ENCODE measurements at places on chromosomes 7 and 10.

GRCh38 chr7:41185851-41186250 lies 517.0 kb downstream of the INHBA start:
- DNase-seq, result no peak

DNA sequence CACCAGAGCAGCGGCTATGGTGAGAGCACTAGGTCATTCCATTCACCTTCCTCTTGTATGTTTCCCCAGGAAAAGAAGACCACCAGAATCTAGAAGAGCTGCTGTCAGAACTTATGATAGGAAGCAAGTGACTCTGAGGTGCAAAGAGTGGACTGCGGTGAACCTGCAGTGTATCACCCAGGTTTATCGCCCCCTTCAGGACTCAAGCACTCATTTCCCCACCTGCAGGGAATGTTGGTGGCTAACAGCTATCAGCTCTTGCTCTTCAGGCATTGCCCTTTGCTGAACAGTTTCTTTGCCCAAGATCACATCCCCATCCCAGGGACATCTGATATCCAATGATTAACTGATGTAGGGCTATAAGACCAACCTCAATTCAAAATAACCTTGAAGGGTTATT lies 66.3 kb upstream of the IL6 start:
- DNase-seq, result no peak

GRCh38 chr7:36605261-36606051 lies 118.8 kb downstream of the AOAH start:
- no peak for DNase-seq

DNA sequence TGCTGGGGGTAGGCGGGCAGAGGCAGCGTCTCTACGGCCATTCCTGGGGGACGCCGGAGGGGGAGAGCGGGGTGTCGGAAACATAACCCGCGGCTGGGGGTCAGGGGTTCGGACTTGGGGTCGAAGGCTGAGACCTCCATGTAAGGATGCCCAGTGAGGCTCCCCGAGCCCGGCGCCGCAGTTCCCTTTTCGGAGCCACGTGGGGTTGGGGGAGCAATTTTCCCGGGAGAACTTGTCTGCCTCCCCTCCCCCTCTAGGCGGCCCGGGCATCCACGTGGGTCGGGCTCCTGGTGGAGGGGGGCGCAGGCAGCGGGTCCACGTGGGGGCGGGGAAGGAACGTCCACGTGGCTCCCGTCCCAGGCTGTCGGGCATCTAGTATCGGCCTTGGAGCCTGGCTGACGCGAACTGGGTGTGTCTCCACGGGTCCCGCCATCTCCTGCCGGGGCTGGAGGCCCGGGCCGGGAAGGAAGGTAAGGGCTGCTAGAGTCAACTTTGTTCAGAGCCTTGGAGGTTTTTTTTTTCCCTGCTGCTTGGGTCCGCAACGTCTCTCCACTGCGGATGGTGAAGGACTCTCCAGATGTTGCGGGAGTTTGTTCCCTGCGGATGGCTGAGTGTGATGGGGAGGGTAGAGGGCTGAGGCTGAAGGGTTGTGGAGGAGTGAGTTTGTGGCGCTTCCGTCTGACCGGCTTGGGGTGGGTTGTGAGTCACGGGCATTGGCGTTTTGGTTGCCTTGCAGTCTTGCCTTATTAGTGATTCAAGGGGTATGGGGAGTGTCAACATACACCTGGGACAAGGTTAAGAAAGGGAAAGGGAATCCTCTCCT lies 744 bp downstream of the PPRC1 start:
- DNase-seq, result no peak

DNA sequence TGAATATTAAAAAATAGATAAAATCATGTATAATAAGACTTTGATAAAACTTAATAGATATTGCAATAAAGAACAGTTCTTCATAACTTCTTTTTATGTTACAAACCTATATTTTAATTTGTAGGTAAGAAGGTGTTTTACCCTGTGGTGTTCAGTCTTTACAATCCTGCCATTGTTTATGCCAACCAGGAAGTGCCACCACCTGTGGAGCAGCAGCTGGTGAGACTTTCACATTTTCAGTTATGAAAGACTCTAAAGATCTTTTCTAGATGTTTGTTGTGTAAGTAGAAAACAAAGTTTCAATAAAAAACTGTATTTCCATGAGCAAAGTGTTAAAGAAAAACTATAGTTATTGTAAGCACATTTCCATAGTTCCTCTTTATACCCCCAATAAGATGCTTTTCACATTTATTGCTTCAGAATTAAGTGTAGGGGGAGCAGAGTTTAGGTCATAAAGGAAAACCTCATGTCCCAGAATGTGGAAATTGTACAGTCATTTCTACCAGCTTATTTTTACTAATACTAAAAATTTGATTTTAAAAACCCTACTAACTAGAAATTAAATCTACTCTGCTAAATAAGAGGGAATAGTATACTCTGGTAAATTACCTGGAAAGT lies 28.7 kb downstream of the CSGALNACT2 start:
- no peak for DNase-seq

- DNase-seq, result no peak
Measured at GRCh38 chr7:75928568-75928914, 13.6 kb downstream of the POR start.

DNA sequence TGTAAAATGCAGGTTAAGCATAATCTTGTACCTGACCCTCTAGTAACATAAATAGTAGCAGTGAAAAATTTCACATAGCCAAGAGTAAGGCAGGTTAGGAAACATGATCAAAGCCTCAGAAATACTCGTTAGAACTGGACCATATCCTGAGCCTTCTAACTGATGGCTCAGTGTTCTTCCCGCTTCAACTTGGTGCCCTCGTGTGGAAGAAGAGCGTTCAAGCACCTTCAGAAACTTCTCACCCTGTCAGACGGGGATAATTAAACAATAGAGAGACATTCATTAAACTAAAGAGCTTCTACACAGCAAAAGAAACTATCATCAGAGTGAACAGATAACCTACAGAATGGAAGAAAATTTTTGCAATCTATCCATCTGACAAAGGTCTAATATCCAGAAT lies 124.5 kb downstream of the MYOF start:
- DNase-seq, result no peak

DNA sequence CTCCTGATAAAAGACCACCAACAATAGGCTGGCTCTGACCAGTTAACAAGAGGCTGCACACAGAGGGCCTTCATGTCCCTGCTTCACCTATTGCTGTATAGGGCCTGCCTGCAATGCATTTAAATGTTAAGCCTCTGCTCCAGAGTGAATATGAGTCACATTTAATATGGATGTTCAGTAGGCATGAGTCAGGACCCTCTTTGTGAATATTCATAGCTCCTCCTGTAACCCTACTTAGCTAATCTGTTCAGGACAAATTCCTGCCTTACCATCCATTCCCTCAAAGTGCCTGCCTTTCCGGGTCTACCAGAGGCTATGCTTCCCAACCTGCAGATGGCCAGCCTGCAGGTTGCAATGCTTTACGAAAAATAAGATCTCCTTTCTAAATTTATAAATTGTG lies 32.5 kb downstream of the ARHGAP22 start:
- DNase-seq, result no peak

DNA sequence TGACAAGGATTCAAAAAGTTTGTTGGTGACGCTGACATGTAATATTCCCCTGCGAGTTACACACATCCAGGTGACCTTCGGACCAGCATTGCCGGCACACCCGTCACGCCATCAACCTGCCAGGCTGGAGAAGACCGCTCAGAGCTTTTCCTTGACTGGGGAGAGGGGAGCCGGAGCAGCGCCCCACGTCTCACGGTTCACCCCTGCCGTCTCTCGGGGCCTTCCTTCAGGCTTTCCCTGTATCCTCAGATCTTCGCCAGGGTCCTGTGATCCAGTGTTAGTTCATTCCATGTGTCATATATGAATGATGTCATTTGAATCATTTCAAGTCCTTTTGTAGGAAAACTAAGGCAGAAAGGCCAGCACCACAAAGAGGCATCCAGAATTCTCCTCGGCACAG lies 127.8 kb downstream of the MGMT start:
- DNase-seq, result no peak

DNA sequence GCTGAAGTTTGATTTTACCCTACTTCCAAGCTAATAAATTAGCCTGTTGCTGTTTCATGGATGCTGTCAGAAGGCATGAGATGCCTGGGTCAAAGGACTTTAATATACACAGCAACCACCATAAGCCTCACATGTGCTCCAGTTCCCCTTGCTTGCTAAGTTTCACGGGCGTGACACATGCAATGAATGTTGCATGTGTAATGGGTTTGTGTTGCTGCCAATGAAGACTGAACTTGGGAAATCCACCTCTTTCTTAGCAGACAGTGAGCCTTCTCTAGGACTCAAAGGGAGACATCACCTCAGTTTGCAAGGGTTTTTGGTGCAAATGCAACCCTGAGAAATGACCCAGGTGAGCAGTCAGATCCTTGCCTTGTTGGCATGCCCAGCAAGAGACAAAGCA lies 505.5 kb upstream of the PODXL start:
- DNase-seq, result no peak

GRCh38 chr7:2613098-2613930 lies 18.5 kb upstream of the TTYH3 start:
- DNase-seq, result no peak

- DNase-seq, result no peak
Measured at GRCh38 chr7:92841192-92841591, 4.8 kb upstream of the CDK6 start.

DNA sequence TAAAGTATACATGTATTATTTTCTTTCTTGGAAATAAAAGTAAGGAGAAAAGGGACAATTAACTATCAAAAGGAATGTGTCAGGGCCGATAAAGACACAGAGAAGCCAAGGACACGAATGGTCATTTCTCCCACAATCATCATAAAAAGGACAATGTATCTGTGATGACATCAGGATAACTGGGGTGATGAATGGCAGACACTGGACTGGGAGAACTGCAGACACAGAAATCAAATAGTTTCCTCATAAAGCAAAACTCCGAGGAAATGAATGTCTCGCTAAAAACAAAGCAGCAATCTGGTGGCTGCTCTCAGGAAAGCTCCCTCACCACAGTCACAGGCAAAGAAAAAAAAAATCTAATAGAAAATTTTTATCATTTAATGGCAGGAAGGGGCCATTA lies 69.3 kb upstream of the NPY start:
- DNase-seq, result no peak
